ENCODE measurements at places on chromosomes 7 and 10. TPM values are rescaled to one million over a fixed set of nuclear protein-coding genes. Genes with fewer than 3 reads are reported as not detected.

Gene ZNF488
- 4.5 TPM for polyA plus RNA-seq

Gene SPDYE8
- polyA plus RNA-seq, result 0.20 TPM

Gene CDK5
- polyA plus RNA-seq, result 17.9 TPM

- no peak for DNase-seq
These were observed 399 bp upstream of the OGDHL start for GRCh38 chr10:49762566-49762877.

DNA sequence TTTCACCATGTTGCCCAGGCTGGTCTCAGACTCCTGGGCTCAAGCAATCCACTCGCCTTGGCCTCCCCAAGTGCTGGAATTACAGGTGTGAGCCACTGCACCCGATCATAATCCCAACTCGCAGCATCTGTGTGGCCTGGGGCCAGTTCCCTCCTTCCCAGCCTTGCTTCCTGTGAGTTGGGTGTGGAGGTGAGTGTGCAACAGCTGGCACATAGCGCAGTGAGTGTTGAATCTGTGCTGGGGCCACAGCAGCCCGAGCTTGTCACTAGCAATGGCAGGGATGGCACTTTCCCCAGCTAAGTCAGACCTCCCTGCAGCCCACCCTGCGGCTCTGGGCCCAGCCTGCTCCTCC is 12.2 kb downstream of the TMEM184A start:
- no peak for DNase-seq

DNA sequence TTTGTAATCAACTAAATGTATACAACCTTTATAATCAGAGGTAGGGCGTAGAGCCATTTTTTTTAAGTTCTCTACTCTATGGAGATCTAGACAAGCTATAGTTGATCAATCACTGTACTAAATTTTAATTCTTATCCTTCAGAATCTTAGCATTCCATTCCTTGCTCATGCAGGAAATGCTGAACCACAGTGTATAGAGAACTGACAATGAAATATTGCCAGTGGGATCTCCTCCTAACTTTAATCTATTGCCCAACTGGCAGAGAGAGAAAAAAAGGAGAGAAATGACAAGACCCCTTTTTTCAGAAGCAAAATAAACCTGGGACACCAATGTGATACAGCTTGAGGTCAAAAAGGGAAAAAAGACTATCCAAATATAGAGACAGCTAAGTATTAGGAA is 26.4 kb upstream of the PPP3CB start:
- no peak for DNase-seq

- no peak for DNase-seq
These were observed 71.3 kb upstream of the ARMC3 start for GRCh38 chr10:22856444-22857074.

- no peak for DNase-seq
These were observed 260.7 kb downstream of the BMPER start for GRCh38 chr7:34165927-34166550.

DNA sequence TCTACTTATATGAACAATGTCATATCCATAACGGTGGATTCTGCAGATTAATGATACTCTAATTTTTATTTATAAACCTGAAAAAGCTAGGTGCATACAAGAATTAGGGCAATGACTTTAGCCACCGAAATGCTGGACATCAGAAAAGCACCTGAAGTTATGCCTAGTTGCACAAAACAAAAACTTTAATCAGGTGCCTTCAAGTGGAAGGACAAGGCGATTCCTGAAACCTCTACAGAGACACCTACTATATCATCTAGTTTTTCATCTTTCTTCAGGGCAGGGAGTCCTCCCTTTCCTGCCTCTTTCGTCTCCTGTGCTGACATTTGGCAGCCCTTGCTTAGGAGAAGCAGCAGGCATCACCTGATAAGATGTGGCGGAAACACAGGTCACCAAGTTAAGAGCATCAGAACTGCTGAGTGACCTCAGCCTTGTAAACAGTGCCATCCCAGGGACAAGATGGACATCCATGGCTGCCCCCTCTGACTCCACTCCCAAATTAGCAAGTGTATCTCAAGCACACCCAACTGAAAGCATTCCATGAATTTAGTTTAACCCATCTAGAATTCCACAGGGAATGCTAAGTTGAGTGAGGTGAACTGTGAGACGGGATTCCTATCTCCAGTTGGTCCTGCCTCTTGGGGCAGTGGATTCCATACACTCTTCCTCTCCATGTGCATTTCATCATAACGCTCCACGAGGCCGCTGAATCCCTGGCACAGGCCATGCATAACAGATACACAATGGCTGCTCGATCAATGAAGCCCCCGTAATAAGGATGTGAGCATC is 5.8 kb downstream of the ITPRIP start:
- no peak for DNase-seq
